ENCODE measurements at places on chromosomes 3 and 15. TPM values are rescaled to one million over a fixed set of nuclear protein-coding genes. Genes with fewer than 3 reads are reported as not detected.

CFAP100 gene
- not detected for total RNA-seq

CHL1 gene
- total RNA-seq = 77.9 TPM

ARGFX gene
- not detected for total RNA-seq

GRCh38 chr3:48436855-48437254, 3.1 kb downstream of the CCDC51 start:
- peaks cover 69% of the 10 kb centered on the region for H3K4me1 ChIP-seq
- peaks cover 10% of the 10 kb centered on the region for H3K36me3 ChIP-seq
- no peak for DNase-seq
- peak overlapping the region; percentile 11 for H3K27ac ChIP-seq
- H3K4me3 ChIP-seq = no peak overlapping the region
- H3K27me3 ChIP-seq = no peaks in the 10 kb centered on the region

- no peak overlapping the region for H3K27ac ChIP-seq
- DNase-seq = no peak
- no peaks in the 10 kb centered on the region for H3K36me3 ChIP-seq
- H3K27me3 ChIP-seq = no peaks in the 10 kb centered on the region
Observed at GRCh38 chr3:120130656-120131055, 36.4 kb upstream of the GSK3B start.

Measured in suprapubic skin (tissue), 4 donors.